PC-3 (cell line): ENCODE measurements at places on chromosomes 16 and 17. TPM values are rescaled to one million over a fixed set of nuclear protein-coding genes. Genes with fewer than 3 reads are reported as not detected.

The TBC1D3K gene
- not detected in 2 replicates for total RNA-seq

DNA sequence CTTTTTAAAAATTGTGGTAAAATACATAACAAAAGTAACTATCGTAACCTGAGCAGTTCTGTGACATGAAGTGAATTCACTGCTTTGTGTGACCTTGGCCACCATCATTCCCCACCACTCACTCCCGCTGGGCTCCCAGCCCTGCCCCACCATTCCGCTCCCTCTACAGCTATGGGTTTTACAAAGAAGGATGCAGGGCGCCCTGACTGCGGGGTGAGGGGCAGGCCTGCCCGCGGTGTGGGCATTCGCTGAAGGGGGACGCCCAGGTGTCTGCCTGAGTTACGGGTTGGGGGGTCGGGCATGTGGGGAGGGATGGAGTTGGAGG lies at the start of gene CEMP1:
Gene CEMP1, minus strand, starts transcription at position 38 of the 325 bp plus-strand sequence. CDS start 335 bp downstream, outside the sequence.
- H3K36me3 ChIP-seq = no peaks in the 10 kb centered on the region; the same call in 1 of the 2 replicates
- no peak for DNase-seq

GRCh38 chr17:81583589-81584342 lies 31.6 kb upstream of the FAAP100 start:
- no peak overlapping the region for H3K4me3 ChIP-seq
- peak overlapping the region; percentile 45 for H3K27ac ChIP-seq
- peaks cover 28% of the 10 kb centered on the region for H3K4me1 ChIP-seq
- peak; percentile 86 for DNase-seq

DNA sequence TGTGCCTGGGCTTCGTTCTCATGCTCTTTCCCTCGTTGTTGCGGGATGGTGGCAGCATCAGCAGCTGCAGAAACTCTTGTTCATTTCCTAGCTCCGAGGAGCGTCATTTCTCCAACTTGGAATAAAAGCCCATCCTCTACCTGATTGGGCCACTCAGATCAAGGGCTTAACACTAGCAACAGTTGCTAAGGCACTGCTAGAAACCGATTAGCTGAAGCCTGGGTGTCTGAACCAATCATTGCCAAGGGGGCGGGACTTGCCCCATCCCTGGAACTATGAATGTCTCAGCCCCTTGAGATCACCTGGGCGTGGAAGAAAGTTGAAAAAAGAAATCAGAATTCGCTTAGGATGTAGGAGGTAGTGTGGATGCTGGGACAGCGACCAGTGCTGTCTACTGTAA lies 145.3 kb downstream of the FOXL1 start:
- H3K36me3 ChIP-seq = no peaks in the 10 kb centered on the region
- DNase-seq = no peak
- peaks cover 14% of the 10 kb centered on the region for H3K27me3 ChIP-seq
- no peak overlapping the region for H3K4me3 ChIP-seq

DNA sequence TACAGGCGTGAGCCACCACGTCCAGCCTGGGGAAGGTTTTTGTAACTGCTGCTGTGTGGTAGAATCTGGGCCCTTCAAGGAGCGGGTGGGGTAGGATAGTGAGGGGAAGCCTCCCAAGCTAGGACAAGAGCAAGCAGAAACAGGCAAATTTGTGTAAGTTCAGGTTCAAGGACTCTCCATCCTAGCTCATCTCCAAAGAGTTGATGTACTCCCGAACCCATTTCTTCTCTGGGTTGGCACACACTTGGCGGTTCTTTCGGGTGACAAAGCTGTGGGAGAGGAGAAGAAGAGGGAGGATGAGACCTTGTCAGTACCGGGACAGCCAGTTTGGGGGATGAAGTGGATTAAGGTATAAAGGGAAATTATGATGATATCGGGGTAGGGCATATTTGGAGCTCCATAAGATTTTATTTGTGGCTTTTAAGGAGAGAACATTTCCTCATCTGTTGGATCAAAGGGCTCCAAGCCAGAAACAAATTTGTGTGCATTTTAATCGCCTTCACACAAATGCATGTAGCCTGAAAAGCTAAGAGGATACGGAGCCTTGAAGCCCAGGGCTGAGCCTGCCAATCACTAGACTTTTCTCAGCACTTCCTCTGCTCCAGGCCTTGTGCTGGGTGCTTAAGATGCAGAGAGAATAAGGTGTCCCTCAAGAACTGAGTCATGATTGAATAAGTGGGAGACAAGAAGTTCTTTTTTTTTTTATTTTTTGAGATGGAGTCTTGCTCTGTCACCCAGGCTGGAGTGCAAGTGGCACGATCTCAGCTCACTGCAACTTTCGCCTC lies 3.7 kb upstream of the HEATR9 start:
- no peaks in the 10 kb centered on the region for H3K36me3 ChIP-seq
- no peak overlapping the region for H3K4me3 ChIP-seq
- H3K27ac ChIP-seq = no peak overlapping the region
- DNase-seq = no peak
- H3K27me3 ChIP-seq = no peaks in the 10 kb centered on the region

DNA sequence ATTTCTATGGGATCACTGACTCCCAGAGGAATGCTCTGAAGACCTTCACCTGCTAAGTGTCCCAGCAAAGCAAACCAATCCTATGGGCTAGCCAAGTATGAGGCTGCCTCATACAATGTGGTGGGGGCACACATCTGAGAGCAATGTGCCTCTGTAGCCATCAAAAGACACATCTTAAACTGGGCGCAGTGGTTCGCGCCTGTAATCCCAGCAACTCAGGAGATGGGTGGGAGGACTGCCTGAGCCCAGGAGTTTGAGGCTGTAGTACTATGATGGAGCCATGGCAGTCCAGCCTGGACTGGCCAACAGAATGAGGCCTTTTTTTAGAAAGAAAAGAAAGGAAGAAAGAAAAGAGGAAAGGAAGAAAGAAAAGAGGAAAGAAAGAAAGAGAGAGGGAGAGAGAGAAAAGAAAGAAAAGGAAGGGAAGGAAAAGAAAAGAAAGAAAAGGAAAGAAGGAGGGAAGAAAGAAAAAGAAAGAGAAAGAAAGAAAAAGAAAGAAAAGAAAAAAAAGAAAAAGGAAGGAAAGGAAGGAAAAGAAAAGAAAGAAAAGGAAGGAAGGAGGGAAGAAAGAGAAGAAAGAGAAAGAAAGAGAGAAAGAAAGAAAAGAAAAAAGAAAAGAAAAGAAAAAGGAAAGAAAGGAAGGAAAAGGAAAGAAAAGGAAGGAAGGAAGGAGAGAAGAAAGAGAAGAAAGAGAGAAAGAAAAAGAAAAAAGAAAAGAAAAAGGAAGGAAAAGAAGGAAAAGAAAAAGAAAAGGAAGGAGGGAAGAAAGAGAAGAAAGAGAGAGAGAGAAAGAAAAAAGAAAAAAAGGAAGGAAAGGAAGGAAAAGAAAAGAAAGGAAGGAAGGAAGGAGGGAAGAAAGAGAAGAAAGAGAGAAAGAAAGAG lies 430.3 kb downstream of the SLC39A11 start:
- no peaks in the 10 kb centered on the region for H3K27me3 ChIP-seq
- H3K4me1 ChIP-seq = peaks cover 46% of the 10 kb centered on the region
- H3K4me3 ChIP-seq = no peak overlapping the region
- H3K36me3 ChIP-seq = no peaks in the 10 kb centered on the region
- peak overlapping the region; percentile 95 for H3K27ac ChIP-seq

The LGALS9C gene
- total RNA-seq = not detected in 2 replicates

- DNase-seq = no peak
- no peaks in the 10 kb centered on the region for H3K4me1 ChIP-seq
- no peak overlapping the region for H3K27ac ChIP-seq
- H3K27me3 ChIP-seq = no peaks in the 10 kb centered on the region
- H3K36me3 ChIP-seq = no peaks in the 10 kb centered on the region
Measured at GRCh38 chr17:81499601-81499970, 13.0 kb downstream of the ACTG1 start.

DNA sequence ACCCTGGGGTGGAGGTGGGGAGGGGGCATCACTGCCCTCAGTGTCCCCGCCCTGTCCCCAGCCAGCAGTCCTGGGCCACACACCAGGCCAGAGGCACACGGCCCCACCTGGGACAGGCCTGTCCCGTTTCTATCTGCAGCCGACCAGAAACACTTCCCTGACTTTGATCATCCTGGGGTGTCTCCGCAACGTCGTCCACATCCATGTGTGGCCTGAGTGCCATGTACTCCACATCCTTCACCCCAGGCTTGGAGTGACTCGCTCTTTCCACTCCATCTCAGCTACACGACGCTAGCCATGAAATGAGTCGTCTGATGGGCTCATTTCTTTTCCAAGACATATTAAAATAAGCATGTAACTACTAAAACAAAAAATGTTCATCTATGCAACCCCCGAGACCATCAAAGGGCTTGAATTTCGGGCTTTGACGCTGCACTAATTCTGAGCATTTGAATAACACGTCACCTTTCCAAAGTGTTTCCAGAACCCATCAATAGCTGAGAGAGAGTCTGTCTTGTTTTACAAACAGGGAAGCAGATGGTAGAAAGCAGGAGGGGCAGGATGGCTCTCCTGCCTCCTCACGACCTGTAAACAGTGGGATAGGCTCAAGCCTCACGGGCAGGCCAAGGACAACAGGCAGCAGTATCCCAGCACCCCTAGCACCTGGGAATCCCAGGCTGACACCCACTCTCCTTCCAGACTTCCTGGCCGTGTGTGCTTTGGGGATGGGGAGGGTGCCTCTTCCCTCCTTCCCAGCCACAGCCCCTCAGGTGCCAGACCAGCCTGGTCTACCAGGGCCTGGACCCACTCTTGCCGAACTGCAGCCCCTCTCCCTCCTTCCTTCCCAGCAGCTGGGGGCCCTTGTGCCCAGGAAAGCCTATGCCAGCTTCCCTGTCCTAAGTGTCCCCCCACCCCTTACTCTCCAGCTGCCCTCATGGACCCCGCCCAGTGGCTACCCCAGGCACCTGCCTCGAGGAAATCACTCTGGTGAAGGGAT lies 20.0 kb upstream of the RASD1 start:
- DNase-seq = peak; percentile 57
- H3K4me1 ChIP-seq = peaks cover 17% of the 10 kb centered on the region
- no peak overlapping the region for H3K27ac ChIP-seq
- no peaks in the 10 kb centered on the region for H3K27me3 ChIP-seq

The ZBTB4 gene
- 14.7 and 18.4 TPM in 2 replicates for total RNA-seq

The CFAP52 gene
- 0.47 TPM in 1 of 2 replicates, not detected in the other for total RNA-seq

- no peak for DNase-seq
- H3K27me3 ChIP-seq = peaks cover 7% of the 10 kb centered on the region; the same call in 1 of the 2 replicates
- H3K36me3 ChIP-seq = no peaks in the 10 kb centered on the region
- no peak overlapping the region for H3K27ac ChIP-seq
- no peak overlapping the region for H3K4me3 ChIP-seq
- H3K4me1 ChIP-seq = no peaks in the 10 kb centered on the region
Measured at GRCh38 chr16:50839356-50839755, 97.5 kb downstream of the CYLD start.

The ADORA2B gene
- 118 and 130 TPM in 2 replicates for total RNA-seq

- H3K27ac ChIP-seq = no peak overlapping the region
- H3K36me3 ChIP-seq = no peaks in the 10 kb centered on the region
- H3K4me3 ChIP-seq = no peak overlapping the region
- H3K27me3 ChIP-seq = no peaks in the 10 kb centered on the region
- H3K4me1 ChIP-seq = peaks cover 3% of the 10 kb centered on the region; the same call in 1 of the 2 replicates
Measured at GRCh38 chr16:84340325-84341040, 27.9 kb upstream of the ATP2C2 start.

DNA sequence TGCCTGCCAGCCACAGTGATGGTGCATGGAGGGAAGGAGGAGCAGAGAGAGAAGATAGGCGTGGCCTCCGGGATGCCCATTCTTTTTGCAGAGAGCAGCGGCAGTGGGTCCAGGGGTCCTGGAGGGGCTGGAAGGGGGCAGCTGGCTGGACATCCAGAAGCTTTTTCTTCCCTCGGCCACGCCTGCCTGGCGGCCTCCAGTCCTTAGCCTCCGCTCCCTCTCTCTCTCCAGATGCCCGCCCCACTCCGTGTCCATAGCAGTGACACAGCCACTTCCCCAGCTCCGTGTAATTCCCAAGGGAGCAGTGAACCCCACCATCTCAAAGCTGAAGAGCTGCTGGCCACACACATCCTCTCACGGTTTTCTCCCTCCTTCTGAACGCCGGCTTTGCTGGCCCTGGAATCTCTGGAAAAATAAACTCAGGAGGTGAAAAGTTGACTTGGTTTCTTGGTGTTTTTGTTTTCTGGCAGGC lies 26.3 kb upstream of the CDC42EP4 start:
- no peak overlapping the region for H3K4me3 ChIP-seq
- no peaks in the 10 kb centered on the region for H3K36me3 ChIP-seq
- no peak for DNase-seq
- no peak overlapping the region for H3K27ac ChIP-seq
- H3K4me1 ChIP-seq = peaks cover 41% of the 10 kb centered on the region

DNA sequence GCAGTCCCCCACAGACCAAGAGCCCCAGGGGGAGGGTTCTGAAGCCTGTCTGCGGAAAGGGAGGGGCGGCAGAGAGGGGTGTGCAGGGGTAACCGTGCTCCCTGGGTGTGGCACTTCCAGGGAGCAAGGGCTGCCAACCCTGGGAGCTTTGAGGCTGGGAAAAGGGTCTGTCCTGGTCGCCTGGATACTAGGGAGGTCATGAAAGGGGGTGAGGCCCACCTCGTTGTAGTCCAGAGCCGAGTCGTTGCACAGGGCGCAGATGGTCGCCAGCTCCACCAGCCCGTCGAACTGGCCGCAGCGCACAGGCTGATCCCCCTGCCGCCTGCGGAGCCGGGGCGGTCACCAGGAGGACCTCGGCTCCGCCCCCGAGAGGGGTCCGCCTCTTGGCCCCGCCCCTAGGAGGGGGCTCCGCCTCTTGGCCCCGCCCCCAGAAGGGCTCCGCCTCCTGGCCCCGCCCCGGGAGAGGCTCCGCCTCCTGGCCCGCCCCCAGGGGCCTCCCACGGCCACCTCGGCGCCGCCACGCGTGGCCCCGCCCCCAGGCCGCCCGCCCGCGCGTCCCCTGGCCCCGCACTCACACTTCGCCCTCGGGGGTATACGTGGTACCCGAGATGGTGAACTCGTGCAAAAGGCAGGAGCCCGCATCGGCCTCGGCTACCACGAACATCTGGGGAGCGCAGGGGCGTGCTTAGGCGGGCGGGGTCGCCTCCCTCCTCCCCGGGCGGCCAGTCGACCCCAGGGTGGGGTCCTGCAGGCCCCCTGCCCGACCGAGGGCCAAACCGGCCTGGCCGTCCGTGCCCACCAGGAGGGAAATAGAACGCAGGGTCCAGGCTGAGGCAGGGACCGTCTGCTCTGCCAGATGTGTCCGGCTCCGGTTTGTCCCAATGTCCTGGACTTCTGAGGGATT lies 19.5 kb downstream of the ATP2A3 start:
- no peaks in the 10 kb centered on the region for H3K36me3 ChIP-seq
- no peak overlapping the region for H3K4me3 ChIP-seq
- H3K27ac ChIP-seq = no peak overlapping the region
- no peaks in the 10 kb centered on the region for H3K27me3 ChIP-seq
- H3K4me1 ChIP-seq = peaks cover 7% of the 10 kb centered on the region; the same call in 1 of the 2 replicates
- no peak for DNase-seq

The PIMREG gene
- 67.6 and 88.6 TPM in 2 replicates for total RNA-seq

The NRN1L gene
- total RNA-seq = not detected in 2 replicates

GRCh38 chr17:14622615-14623101 lies 321.8 kb downstream of the HS3ST3B1 start:
- peaks cover 46% of the 10 kb centered on the region for H3K27me3 ChIP-seq
- H3K4me1 ChIP-seq = no peaks in the 10 kb centered on the region
- H3K27ac ChIP-seq = no peak overlapping the region
- no peaks in the 10 kb centered on the region for H3K36me3 ChIP-seq

- peaks cover 6% of the 10 kb centered on the region; the same call in 1 of the 2 replicates for H3K36me3 ChIP-seq
- DNase-seq = no peak
- no peaks in the 10 kb centered on the region for H3K4me1 ChIP-seq
- no peaks in the 10 kb centered on the region for H3K27me3 ChIP-seq
- no peak overlapping the region for H3K27ac ChIP-seq
Measured at GRCh38 chr16:15703029-15703736, 53.1 kb downstream of the NDE1 start.
